Skin of body (tissue), 3 donors: ENCODE measurements at places on chromosomes 7 and 10. TPM values are rescaled to one million over a fixed set of nuclear protein-coding genes. Genes with fewer than 3 reads are reported as not detected.

DNA sequence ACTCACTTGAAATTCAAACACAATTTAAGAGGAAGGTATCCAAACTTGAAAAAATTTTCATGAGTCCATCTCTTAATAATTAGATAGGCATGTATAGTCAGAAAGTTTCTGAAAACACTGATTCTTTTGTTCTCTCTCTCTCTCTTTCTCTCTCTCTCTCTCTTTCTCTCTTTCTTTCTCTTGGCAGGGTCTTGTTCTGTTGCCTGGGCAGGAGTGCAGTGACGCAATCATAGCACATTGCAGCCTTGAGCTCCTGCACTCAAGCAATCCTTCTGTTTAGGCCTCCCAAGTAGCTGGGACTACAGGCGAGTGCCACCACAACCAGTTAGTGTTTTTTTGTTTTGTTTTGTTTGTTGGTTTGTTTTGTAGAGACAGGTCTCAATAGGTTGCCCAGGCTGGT is 59.3 kb downstream of the PRTFDC1 start:
- DNase-seq: no peak

- DNase-seq: no peak
Measured at GRCh38 chr7:55119571-55119970, 100.8 kb downstream of the EGFR start.

DNA sequence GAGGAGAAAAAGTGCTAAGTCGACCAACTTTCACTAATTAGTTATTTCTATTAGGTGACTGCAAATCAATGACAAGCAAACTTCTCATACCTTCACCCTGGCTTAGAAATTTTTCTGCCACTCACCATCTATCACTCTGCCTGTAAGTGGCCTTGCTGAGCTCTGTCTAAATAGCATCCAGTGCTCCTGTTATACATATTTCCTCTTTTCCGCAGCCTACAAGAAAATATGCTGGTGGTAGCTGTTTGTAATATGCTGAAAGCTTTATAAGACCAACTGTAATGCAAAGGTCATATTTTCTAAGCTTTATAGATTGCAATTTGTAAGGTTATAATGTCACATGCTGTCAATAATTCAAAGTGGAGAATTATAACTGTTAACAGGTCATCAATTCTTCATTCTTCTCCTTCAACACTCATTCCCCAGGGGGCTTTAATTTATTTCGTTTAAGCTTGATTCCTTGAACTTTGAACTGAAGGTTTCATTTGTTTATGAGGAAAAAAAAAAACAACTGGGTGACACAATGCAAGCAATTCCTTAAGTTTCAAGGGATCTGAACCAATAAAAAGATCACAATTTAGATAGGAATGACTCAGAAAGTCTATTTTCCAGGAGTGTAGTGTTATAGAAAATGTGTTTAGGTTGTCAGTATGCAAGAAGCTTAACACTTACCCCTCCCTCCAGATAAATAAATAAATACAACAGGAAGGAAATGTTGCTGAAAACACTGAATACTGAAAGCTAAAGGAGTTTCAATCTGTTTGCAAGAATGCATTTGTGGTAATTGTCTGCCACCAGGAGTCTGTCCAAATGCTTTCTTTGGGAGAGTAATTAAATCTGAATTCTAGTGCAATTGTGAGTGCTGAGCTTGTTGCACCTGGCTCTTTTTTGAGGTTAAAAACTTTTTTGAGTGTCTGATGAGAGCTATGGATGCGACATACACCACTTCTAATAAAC is 183.7 kb downstream of the SORCS1 start:
- no peak for DNase-seq

- DNase-seq: no peak
Measured at GRCh38 chr7:21092766-21093702, 306.3 kb upstream of the SP8 start.

CREB3L2 gene
- total RNA-seq: 34.5 TPM
